ENCODE measurements at places on chromosomes 5 and 9.
A peak's percentile ranks its signal among the peaks of the same experiment; 100 is the strongest.

DNA sequence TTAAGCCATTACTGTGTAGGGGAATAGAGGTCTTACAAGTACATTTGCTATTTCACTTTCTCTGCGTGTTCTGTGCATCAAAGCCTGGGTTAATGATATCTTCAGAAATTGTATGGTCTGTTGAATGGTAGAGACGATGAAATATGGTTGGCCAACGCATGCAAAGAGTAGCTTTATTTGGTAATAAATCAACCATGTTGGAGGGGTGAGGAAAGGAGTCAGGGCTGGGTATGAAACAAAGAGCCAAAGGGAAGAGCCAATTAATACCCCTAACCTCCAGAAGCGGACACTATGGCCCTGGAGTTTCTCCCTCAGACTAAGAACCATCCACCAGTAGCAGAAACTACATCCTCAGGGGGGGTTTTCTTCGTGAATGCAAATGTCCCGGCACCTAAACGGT is 1974.0 kb upstream of the WWC1 start:
- no peak for DNase-seq

DNA sequence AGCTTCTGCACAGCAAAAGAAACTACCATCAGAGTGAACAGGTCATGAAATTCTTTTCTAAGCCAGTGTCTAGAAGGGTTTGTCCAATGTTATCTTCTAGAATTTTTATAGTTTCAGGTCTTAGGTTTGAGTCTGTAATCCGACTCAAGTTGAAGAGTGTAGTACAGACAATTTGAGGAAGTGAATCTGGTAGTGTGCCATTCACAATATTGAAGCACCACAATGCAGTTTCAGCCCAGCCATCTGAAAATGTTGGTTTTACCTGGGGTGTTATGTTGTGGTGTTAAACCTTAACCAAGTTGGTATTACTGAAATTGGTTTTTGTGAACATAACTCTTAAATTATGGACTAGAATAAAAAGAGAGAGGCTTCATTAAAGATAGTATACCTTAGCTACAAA is 77.2 kb downstream of the ADAMTS16 start:
- DNase-seq, result no peak

- no peak for DNase-seq
These were observed 654.6 kb downstream of the MTRR start for GRCh38 chr5:8523501-8523900.

DNA sequence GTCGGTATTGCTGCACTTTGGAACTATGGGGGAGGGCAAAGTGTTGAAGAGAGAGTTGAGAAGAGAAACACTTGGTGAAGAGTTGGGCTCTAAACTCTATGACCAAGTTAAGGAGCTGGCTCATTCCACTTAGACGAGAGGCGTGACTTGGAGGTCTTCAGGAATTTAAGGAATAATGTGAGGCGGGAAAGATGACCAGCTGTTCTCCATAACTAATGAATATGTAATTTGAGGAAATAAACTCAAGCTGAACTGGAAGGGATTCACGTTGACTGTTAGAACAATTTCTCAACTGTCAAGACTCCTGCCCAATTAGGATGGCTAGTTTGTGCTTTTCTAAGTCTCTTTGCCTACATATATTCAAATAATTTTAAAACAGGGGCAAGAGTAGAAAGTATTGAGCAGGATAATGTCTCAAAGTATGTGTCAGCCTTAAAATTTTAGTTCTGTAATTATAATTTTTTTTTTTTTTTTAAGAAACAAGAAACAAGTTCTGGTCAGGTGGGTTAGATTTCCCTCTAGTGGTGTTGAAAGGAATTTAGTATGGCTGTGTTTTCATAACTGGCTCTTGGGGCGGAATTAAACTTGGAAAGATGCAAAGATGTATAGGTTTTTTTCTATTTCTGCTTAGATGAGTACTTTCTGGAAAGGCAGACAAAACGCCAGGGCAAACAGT is 33.4 kb downstream of the TMEM252 start:
- no peak for DNase-seq

DNA sequence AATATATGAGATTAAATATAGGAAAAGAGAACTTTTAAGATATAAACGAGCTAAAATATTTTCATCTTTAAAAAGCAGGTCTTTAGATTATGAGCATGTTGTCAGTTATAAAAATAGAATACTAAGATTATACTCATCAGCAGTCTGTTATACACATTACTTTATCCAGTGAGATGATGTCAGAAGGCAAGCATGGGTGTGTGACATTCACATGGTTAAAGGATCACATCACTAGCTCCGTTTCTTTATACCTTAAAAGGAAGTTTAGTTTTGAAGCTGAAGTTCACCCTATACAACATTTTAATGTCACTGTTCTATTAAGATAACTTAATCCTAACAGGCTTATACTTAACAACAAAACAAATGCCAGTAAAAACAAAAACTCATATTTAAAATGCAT is 59.6 kb downstream of the RICTOR start:
- DNase-seq, result no peak

GRCh38 chr9:97475059-97475458 is 26.4 kb upstream of the TMOD1 start:
- DNase-seq, result no peak

- DNase-seq, result no peak
These were observed 5.1 kb downstream of the IGFBPL1 start for GRCh38 chr9:38419181-38419580.

GRCh38 chr9:133509179-133510083 is 15.3 kb downstream of the MYMK start:
- DNase-seq, result no peak

- DNase-seq, result peak; percentile 35
These were observed 20.9 kb downstream of the OR2Y1 start for GRCh38 chr5:180718810-180719453.

- DNase-seq, result no peak
These were observed 39.8 kb upstream of the SLC24A2 start for GRCh38 chr9:19828576-19829109.

- DNase-seq, result no peak
These were observed 10.0 kb downstream of the MTAP start for GRCh38 chr9:21812415-21812814.

DNA sequence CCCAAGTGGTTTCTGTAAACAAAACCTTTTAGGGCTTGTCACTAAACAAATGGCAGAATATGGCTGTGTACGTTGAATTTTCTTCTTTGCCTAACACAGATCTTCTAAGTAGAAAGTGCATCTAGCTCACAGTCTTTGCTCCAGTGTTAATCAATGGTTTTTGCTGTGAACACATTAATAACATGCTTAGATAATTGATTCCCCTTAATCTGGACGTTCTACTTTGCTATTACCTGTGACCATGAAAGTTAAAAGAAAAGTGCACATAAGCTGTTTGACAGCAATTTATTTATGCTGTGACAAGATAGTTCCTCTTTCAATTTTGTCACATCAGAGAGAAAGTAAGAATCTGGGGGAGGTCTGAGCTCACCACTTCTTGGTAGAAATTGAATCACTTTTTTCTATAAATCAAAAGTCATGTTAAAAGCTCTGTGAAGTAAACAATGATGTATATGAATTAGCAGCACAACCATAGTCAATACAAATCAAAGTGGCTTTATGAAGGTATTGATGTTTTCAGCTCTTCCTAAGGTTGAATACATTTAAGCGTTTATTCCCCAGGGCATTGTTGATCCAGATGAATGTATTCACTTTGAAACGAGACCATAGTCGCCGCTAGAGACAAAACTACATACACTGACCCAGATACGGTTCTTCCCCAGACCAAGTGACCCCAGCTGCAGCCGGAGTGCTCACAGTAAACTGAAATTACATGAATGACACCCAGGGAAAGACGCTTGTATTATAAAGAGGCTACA is 174.6 kb upstream of the ZNF608 start:
- no peak for DNase-seq

DNA sequence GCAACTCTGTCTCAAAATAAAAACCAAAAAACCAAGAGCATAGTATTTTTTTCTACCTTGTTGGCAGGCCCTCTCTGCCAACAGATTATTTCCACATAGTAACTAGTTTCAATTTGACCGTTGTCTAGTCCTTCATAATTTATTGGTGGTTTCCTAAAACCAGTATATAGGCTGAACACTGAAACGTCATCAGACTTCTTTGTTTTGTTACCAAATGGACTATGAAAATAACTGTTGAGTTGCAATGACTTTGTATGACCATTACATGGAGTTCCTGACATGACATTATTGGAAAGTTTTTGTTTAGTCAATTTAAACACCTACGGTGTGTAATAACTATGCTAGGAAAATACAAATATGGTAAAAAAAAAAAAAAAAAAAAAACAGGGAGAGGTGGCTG is 1.7 kb downstream of the AGGF1 start:
- no peak for DNase-seq

GRCh38 chr5:71767661-71768060 is 48.6 kb downstream of the CARTPT start:
- DNase-seq, result no peak
